Karpas-422 (cell line): ENCODE measurements at places on chromosomes 16 and 17.

DNA sequence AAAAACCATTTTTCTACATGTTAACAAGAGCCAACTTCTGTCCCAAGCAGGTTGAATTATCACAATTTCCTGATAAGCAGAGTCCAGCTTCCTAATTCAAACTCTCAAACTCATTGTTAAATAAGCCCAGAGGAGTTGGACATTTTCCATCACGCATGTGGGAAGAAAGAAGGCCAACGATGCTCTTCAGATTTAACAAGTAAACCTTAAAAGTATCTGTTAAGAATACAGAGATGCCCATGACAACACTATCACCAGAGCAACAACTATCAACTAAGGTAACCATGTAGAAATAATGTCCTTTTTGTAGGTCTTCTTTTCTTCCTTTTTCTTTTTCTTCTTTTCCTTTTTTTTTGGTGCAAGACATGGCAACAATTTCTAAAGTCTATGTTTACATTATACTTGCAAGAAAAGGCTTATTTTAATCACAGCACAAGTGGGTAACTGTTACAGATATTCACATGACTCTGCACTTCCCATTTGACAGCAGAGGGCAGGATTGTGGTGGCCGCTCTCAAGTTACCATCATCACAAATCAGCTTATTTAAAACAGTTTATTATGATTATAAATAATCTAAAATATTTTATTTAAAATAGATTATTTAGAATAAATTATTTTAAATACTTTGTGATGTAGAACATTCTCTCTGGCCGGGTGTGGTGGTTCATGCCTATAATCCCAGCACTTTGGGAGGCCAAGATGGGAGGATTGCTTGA lies 35.7 kb upstream of the DHRS7B start:
- DNase-seq = peak; percentile 57
- H3K36me3 ChIP-seq = no peaks in the 10 kb centered on the region
- peak overlapping the region; percentile 89 for H3K27ac ChIP-seq
- H3K27me3 ChIP-seq = no peaks in the 10 kb centered on the region
- H3K4me3 ChIP-seq = peak overlapping the region; percentile 26; the same call in 1 of the 2 replicates

DNA sequence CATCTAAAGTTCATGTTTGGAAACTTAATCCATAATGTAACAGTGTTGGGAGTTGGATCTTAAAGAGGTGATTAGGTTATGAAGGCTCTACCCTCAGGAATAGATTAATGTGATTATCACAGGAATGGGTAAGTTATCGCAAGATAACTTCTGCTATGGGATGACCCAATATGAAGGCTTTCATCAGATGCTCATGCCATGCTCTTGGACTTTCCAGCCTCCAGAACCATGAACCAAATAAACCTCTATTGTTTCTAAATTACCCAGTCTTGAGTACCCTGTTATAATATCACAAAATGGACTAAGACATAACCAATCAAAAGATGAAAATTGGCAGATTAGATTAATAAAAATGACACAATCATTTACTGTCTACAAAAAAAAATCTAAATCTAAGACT lies 906.9 kb upstream of the SOX9 start:
- DNase-seq = no peak
- H3K4me3 ChIP-seq = no peak overlapping the region
- no peaks in the 10 kb centered on the region for H3K4me1 ChIP-seq
- H3K36me3 ChIP-seq = no peaks in the 10 kb centered on the region
- no peaks in the 10 kb centered on the region for H3K27me3 ChIP-seq

GRCh38 chr16:87423429-87423828 lies 31.3 kb downstream of the MAP1LC3B start:
- H3K4me1 ChIP-seq = no peaks in the 10 kb centered on the region
- no peaks in the 10 kb centered on the region for H3K36me3 ChIP-seq
- no peak overlapping the region for H3K4me3 ChIP-seq
- no peak overlapping the region for H3K27ac ChIP-seq
- DNase-seq = no peak
- H3K27me3 ChIP-seq = no peaks in the 10 kb centered on the region

GRCh38 chr16:4733211-4733742 lies 794 bp downstream of the ANKS3 start:
- H3K4me3 ChIP-seq = peak overlapping the region; percentile 91
- H3K27me3 ChIP-seq = no peaks in the 10 kb centered on the region
- peaks cover 15% of the 10 kb centered on the region for H3K4me1 ChIP-seq

DNA sequence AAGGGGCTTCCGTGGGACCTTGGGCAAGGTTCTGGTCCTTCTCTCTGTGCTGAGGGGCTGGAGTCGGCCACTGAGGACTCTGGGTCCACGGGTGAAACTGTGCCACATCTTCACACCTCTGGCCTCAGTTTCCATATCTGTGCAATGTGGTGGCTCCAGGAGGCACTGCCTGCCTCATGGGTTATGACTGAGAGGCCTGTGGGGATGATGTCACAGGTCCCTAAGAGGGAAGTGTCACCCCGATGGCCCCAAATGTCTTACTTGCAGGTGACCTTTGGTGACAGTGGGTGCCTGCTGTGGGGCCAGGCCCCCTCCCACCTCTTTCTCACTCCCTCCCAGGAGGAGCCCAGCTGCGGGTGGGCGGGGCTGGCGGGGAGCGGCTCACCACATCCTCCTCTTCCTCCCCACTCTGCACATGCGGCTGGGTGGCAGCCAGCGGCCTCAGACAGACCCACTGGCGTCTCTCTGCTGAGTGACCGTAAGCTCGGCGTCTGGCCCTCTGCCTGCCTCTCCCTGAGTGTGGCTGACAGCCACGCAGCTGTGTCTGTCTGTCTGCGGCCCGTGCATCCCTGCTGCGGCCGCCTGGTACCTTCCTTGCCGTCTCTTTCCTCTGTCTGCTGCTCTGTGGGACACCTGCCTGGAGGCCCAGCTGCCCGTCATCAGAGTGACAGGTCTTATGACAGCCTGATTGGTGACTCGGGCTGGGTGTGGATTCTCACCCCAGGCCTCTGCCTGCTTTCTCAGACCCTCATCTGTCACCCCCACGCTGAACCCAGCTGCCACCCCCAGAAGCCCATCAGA lies at the start of gene IL21R:
TSS of gene IL21R (plus strand) at position 407 of the 801 bp plus-strand sequence. CDS start 27,898 bp downstream, outside the sequence.
- H3K27me3 ChIP-seq = no peaks in the 10 kb centered on the region
- H3K36me3 ChIP-seq = no peaks in the 10 kb centered on the region
- no peak within 1 kb of the TSS for H3K27ac ChIP-seq
- peak within 1 kb of the TSS; percentile 38 for H3K4me3 ChIP-seq
- DNase-seq = peak; percentile 68

GRCh38 chr17:21174186-21174585 lies 39.8 kb downstream of the TMEM11 start:
- no peak overlapping the region for H3K4me3 ChIP-seq
- H3K27me3 ChIP-seq = no peaks in the 10 kb centered on the region
- no peaks in the 10 kb centered on the region for H3K36me3 ChIP-seq

- no peaks in the 10 kb centered on the region for H3K27me3 ChIP-seq
- H3K27ac ChIP-seq = no peak overlapping the region
- DNase-seq = no peak
- peaks cover 20% of the 10 kb centered on the region for H3K36me3 ChIP-seq
- H3K4me3 ChIP-seq = no peak overlapping the region
Observed at GRCh38 chr16:74936902-74937560, 47.9 kb downstream of the WDR59 start.

DNA sequence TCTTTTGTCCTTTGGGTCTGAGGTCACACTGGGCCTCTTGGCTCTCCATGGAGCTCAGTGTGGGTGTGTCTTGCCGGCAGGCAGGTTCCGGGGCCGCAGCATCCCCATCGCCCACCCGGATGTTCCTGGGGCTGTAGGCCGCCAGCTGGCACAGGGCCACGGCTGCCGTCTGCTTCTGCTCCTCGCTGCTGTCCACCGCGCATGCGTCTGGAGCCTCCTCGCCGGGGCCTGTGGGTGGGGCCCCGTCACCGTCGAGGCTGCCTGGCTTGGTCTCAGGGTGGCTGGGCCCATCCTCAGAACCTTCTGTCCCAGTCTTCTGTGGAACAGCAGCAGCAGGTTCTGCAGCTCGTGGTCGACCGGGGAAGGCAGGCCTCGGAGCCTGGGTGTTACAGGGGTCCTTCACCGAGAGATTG lies 9.6 kb downstream of the ZNF750 start:
- H3K4me1 ChIP-seq = no peaks in the 10 kb centered on the region
- no peak for DNase-seq
- H3K36me3 ChIP-seq = peaks cover 7% of the 10 kb centered on the region
- H3K4me3 ChIP-seq = no peak overlapping the region
- H3K27ac ChIP-seq = no peak overlapping the region
